ENCODE measurements at places on chromosomes 16 and 17.

GRCh38 chr16:3651461-3652372, 2.8 kb upstream of the DNASE1 start:
- DNase-seq: no peak

DNA sequence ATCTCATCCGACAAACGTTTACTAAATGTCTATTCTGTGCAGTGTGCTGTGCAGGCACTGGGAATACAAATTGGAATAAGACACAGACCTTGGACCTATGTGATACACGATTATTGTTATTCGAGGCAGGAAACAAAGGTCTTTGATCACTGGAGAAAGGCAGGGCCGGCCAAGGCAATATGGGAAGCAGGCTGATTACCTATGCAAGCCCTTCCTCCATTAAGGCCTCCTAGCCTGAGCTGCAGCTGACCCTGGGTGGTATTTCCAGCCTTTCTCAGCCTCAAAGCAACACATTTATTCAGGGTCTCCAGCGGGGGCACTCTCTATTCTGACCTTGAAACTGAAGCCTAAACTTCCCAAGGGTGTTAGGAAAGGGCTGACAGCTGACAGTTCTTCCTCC, 13.4 kb downstream of the ST6GALNAC1 start:
- DNase-seq: no peak

- DNase-seq: no peak
Observed at GRCh38 chr16:11563493-11564040, 23.2 kb downstream of the LITAF start.

- no peak for DNase-seq
Observed at GRCh38 chr16:73326221-73326620, 278.3 kb upstream of the ZFHX3 start.

DNA sequence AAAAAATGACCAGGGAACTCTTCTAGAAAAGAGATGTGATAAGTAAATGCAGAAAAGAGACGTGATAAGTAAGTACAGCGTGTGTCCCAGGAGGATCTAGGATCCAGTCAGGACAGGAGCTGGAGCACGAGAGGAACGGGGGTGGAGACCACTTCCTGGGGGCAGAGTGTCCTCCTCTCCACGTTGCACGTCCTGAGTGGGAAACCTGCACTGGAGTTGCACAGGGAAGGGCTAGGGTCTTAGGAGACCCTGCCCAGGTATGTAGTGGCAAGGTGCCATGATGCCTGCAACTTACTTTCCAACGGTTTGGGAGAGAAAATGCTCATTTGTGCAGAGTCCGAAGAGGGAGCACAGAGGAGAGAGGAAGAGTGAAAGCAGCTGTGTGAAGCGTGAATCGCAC, 55.8 kb downstream of the RNF213 start:
- no peak for DNase-seq

- DNase-seq: no peak
Observed at GRCh38 chr16:89050868-89051311, 42.8 kb upstream of the ACSF3 start.

DNA sequence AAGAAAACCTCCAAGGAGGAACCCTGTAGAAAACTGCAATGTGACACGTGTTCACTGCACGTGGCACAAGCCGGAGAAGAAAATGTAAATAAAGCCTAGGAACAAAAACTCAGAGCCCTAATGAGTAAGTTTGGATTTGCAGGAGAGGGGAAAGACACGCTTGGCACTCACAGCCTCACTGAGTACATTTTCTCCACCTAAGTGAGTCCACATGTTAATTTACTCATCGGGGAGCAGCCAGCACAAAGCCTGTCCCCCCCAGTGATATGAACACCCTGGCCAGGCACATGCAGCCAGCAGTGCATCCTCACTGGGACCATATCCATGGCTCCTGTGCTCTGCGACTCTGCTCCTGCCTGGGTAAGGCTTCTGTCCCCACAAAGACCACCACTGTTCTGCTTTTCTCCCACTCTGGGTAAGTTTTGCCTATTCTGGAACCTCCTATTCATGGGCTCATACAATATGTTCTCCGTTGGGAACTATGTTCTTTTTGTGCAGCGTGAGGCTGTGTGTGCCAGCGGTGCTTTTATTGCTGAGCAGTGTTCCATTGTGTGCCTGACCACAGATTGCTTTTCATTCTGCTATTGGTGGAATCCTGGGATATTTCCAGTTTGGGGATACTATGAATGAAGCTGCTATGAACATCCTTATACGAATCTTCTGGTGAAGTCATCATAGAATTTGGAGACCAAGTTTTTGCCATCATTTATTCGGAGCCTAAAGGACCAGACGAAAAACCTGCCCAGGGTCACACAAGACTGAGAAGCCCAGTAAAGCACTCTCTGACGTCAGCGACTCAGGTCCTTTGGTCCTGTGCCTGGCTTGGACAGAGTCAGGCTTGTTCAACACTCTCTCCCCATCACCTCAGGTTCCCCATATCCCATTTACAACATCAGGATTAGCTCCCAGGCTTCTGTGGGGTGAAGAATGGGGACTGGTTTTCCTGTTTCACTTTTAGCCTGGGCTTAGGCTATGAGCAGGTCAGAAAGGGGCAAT, 53.3 kb downstream of the RNF112 start:
- no peak for DNase-seq

All from HS-27A (cell line).